ENCODE measurements at places on chromosomes 2 and 18.

DNA sequence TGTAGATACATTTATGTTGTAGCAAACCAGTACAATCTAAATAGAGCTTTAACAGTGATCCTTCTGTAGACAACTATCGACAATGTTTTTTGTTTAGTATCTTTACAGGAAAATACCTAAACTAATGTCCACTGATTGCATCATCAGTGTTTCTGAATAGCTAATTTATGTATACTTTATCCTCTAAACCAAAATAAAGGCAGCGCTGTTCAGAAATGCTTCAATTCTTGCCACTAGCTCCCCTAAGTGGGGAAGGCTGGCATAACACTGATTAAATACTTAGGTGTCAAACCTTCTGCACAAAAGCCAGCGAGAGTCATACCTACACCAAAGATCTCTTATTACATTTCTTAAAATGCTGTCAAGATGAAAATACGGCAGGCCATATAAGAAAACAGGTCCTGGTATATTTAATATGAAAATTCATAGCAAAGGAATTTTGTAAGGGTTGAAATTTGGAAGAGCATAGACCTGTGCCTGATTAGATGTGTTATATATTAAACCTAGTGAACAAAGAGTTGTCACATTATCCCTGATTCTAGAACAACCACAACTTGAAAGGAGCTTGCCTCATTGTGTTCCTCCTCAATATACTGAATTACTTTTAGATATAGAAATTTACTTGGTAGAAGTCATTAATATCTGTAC lies 1693.4 kb upstream of the SLC39A10 start:
- DNase-seq = peak; percentile 71

DNA sequence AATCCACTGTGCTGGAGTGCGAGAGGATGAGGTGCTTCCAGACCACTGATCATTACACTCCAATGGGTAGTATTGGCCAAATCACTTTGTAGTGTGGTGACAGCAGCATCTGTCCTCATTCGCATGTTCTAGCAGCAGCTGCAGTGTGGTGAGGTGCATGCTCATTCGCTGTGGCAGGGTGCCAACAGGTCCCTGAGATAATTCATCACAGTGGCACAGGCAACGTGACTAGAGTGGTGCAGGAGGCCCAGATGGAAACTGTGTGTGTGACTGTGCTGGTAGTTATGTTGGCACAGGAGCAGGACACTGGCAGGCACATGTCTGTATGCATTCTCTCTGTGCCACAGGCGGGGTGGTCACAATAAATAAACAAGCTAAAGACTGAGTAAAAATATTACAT lies 329.5 kb upstream of the SYT4 start:
- DNase-seq = no peak

DNA sequence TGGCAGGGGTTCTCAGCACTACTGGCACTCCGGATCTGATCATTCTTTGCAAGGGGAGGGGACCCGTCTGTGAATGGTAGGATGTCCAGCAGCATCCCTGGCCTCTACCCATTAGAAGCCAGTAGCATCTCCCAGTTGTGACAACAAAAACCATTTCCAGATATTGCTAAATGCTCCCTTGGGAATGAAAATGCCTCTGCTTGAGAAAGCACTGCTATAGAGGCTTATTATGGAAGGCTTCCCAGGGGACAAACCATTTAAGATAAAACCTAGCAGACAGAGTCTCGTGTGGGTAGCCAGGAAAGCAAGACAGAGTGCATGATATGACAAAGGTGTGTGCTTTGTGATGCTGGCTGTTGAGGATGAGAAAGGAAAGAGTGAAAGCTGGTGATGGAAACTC lies 273.7 kb downstream of the TMX3 start:
- no peak for DNase-seq

- DNase-seq = peak; percentile 97
Observed at GRCh38 chr2:37776487-37776886, 105.0 kb upstream of the CDC42EP3 start.

DNA sequence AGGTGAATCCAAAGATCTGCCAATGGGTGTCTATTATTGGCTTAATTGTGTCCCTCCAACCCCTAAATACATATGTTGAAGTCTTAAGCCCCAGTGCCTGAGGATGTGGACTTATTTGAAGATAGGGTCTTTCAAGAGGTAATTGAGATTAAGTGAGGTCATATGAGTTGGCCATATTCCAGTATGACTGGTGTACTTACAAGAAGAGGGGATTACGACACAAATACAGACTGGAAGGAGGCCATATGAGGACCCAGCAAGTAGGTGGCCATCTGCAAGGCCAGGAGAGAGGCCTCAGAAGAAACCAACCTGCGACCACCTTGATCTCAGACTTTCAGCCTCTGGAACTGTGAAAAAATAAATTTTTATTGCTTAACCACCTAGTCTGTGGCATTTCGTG lies 121.1 kb upstream of the FN1 start:
- DNase-seq = no peak

- peak; percentile 58 for DNase-seq
Observed at GRCh38 chr18:3998698-3999333, 456.3 kb downstream of the DLGAP1 start.

DNA sequence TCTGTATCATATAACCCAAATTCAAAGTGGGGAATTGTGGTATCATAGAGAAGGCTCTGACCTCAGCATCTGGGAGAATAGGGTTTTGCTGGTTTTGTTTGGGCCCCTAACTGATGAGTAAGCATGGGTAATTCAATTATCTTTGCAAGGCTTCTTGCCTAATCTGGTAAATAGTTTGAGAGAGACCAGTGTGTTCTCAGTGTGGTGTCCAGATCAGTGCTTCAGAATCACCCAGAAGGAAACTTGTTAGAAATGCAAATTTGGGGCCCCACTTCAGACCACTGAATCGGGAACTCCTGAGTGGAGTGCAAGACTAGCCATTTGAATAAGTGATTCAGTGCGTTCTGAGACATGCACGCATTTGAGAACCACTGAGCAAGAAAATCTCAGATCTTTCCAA lies 282.7 kb downstream of the EPHA4 start:
- DNase-seq = peak; percentile 59

DNA sequence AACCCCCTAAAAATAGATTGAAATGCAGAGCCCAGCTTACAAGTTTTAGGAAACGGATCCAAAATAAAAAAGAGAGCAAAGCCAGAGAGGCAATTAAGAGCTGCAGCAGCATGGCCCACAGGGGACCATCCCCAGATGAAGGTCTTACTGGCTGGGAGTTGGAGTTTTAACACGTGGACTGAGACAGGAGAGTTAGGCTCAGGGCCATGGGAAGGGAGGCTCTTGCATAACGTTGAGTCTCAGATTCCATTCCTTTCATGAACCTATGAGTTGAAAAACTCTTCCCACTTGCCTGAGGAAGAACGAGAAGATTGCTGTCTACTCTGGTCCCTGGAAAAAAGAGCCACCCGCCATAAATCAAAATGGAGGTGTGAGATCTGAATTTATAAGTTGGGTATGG lies 101.8 kb upstream of the NDUFV2 start:
- DNase-seq = peak; percentile 34

DNA sequence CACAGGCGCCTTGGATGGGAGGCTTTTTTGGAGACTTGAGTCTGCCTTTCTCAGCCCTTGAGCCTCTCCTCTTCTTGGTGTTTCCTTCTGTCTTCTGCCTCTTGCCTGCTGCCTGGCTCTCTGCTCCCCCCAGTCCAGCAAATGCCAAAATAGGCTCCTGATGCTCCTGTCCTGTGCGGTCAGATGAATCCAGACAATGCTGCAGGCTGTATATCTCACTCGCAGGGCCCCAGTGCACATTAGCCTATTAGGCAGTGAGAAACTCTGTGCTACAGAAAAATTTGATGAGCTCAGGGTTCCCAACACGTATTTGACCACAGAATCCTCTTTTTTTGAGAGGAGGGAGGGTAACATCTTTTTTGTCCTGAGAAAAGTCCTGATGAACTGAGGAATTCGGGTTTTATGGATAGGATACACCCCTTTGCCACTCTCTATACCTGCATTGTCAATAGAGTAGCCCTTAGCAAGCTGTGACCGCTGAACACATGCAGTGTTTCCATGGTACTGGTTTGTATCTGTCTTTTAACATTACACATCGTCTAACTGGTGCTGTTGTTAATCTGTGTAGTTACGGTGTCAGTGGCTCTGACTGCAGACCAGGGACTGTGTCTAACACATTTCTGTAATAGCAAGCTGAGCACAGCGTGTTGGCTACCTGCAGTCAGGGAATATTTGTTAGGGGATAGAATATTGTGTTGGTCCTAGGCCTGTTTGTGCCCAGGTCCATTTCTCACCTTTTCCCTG lies 50.8 kb downstream of the FAM228A start:
- no peak for DNase-seq

- DNase-seq = no peak
Observed at GRCh38 chr18:78912844-78913243, 66.8 kb upstream of the SALL3 start.

DNA sequence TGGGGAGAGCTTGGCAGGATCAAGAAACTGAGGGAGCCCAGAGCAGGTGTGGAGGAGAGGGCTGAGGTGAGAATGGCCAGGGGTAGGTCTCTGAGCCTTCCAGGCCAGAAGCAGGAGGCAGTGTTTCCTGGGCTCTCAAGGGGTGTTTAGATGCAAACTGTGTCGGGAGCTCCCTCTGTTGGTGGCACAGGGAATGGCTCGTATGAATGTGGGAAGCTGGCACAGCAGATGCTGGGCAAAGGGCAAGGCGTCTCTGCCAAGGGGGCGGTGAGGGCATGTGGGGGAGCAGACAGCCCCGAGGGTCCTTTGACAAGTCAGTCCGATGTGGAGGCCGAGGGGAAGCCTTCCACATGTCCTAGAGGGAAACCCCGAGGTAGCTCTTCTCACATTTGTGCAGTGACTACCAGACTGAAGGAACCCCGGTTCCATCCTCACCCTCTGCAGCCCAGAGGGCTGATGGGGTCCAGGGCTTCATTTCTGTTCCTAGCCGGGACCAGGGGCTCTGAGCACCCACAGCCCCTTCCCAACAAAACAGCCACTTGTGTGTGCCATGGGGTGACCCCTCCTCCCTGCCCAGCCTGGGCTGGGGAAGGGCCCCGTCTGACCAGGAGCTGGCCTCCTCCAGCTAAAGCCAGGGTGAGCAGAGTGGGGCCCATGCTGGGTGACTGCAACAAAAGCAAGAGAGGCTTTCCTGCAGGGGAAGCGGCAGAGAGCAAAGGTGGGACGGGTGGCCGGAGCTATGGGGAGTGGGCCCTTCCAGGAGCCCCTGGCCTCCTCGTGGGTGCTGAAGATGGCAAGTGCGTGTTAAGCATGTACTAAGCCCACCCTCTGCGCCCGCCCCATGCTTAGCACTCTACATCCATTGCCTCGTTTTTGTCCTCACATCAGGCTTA lies 103.4 kb downstream of the SEPTIN10 start:
- peak; percentile 77 for DNase-seq

DNA sequence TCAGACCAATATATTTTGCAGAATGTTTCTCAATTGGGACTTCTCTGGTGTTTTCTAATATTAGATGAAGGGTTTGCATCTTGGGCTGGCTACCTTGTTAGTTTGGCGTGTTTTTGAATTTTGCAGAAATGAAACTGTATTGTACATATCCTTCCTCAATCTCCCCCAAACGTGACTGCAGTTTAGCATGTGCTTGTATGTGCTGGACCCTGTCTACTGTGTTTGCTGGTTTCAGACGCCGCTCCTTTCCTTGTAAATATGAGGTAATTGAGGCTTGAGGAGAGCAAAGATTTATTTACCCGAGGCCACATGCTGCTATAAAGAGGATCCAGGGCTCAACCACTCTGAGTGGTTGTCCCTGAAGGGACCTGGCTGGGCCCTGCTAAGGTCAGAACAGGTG lies 57.2 kb downstream of the NGEF start:
- no peak for DNase-seq

DNA sequence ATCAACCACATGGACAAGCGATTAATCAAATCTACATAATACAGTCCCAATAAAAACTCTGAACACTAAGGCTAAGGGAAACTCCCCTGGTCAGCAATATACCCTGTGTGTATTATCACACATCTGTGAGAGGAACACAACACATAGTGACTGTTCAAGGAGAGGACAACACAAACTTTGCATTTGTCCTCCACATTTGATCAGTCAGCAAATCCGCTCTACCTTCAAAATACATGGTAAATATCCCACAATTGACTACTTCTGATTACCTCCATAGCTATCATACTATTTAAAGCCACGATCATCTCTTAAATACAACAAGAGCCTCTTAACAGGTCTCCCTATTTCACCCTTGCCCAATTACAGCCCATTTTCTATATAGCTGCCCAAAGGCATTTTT lies 45.6 kb downstream of the SS18 start:
- DNase-seq = no peak

DNA sequence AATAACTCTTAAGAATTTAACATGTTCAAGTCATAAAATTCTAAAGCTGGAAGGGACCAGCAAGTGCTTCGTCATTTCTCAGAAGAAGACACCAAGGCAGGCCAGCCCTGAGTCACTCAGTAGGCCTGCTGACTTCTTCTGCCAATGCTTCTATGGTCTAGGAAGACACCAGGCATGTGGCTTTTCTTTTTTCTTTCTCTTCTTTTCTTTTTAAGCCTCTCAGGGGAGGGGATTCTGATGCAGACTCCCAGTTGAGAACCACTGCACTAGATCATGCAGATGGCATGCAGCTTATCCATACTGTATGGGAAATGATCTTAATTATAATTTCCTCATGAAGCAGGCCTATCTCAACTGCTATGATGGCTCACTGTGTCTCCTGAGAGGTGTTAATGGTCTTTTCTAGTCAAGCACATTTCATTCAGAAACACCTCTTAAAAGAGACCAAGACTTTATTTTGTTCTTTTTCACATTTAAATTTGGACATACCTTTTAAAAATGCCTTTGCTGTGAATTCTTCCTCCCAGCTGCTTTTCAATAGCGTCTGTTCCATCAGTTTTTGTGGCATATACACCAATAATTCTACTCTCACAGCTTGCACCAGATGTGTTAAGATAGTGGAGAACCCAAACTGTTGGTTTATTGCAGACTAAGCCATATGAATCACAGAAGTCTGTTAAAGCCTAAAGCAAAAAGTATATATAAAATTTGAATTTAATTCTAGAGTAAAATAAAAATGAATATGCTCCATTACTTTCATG lies 11.3 kb downstream of the KCTD18 start:
- DNase-seq = peak; percentile 68
